ENCODE measurements at places on chromosomes 3 and 15.

DNA sequence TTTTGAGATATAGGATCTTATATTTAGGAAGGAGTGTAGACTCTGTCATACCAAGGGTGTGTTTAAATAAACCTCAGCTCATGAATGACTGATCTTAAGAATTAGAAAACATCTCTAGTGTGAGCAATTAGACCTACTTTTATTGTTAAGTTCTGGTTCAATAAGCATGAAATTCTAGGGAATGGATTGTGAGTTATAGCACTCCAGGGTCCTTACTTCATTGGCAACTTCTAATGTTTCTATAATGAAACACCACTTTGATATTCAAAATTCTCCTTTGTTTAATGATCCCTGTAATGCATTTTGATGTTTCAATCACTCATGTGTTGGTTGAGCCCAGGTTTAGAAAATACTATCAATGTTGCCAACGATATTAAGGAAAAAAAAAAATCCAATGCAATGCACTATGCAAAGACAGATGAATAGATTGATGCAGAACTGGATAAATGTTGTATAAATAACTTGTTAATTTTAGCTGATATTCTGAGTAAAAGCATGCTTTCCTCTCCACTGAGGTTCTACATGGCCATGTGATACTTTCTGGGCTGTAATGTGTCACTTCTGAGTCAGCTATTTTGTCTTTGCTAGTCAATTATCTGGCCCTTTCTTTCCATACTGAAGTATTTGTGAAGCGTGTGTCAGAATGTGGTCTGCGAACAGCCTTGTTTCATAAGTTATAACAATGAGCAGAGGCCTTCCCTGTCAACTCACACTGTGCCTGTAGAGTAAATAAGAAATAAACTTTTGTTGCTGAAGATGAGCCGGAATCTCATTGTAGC is 1035.9 kb downstream of the PLOD2 start:
- no peak for DNase-seq

DNA sequence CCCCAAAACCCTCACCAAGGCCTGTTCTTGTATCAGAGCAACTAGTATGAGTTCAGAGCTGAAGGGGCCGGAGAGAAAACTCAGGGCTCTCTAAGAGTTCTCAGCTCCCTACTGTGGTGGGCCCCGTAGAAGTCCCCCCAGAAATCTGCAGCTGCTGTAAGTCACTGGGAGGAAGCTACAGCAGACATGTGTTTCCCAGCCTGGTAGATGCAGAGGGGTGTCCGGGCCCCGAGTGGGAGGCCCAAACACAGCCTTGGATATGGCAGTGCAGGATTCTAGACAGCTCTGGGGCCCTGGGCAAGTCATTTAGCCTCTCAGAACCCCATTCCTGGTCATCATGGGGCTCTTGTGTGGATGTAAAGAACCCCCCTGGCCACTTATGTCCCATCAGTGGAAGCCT is 39.2 kb upstream of the CSPG4 start:
- DNase-seq, result no peak

DNA sequence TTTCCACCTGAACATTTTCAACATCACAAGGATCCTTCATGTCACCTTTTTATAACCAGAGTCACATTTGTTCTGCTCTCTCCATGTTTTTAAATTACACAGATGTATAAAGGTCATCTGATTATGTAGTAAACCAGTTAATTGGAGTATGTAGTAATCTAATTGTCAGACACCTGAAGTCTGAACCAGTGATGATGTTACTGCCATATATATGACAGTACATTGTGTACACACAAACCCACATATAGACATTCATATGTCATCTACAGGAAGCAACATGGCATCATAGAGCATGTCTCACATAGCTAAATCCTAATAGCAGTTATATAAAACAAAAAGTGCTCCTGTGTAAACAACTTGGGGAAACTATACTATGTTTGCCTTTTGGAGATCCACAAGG is 95.9 kb upstream of the PRR23C start:
- DNase-seq, result no peak

DNA sequence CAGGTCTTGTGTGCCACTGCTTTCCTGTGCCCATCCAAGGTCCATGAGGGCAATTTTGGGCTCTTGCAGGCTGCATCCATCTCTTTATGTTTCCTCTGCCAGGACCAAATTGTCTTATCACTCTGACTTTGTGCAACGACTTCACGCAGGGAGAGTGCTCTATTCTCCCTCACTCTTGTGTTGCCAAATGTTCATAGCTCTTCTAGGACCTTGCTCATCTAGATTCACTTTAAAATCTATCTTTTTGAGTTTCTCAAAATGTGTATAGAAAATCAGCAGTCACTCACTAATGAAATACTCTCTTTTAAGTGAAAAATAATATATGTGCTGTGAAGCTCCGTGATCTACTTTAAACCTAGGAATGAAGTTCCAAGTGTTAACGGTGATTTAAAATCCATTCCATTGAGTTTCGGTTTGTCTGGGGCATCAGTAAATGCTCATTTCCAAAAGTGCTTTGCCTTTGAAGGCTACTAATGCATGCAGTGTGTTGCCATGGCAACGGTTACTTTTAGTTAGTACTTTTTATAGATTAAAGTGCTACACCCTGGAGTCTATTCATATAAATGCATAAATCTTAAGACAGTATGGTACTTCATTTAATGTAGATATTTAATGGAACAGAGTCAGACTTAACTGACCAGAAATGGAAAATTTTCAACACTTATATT is 46.6 kb upstream of the GOLGA8J start:
- no peak for DNase-seq

DNA sequence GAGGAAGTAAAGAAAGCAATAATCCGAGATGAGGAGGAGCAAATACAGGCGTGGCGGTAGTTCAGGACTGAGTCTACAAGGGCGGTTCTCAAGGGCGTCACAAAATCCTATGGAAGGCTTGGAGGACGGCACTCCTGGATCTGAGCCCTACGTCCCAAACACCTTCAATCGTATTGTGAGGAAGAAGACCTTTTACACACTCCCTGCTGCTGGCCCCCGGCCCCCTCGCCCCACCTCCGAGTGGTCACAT is 747 bp downstream of the PLD1 start:
- peak; percentile 76 for DNase-seq

GRCh38 chr3:139975594-139976365 is 40.8 kb downstream of the CLSTN2 start:
- DNase-seq, result no peak

DNA sequence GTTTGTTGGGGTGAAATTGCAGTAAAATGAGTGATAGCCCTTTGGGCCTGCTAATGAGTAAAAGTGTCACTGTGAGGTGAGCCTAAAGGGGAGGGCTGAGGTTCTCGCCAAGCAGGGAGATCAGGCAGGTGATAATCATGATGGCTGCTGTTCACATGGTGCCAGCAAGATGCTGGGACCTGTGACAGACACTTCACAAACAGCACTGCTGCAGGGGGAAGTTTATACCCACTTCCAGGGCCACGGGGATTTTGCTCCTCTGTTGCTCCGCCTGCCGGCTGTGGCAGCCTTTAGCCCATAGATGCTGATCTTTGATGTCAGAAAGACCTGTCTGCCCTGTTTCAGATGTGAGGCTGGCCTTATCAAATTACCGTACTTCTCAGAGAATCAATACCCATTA is 96.7 kb downstream of the SV2B start:
- no peak for DNase-seq

Measured in transverse colon (tissue), 4 donors.